A549 treated with RU486 at 1 μM for 4 hours (cell line): ENCODE measurements at places on chromosomes 2 and 18. TPM values are rescaled to one million over a fixed set of nuclear protein-coding genes. Genes with fewer than 3 reads are reported as not detected.

Gene G6PC2
- not detected in 5 replicates for total RNA-seq

Gene SNORC
- total RNA-seq: 5.3 to 15.8 TPM (median 9.8 TPM) in 5 replicates

Gene TEX44
- not detected in 5 replicates for total RNA-seq

Gene ACTG2
- 0.17 to 0.43 TPM (median 0.29 TPM) in 4 of 5 replicates, not detected in the other for total RNA-seq

Gene GREB1
- 1.8 to 3.7 TPM (median 3.0 TPM) in 5 replicates for total RNA-seq

Gene DSG4
- total RNA-seq: not detected in 5 replicates

Gene ACKR3
- total RNA-seq: 19.7 to 29.6 TPM (median 24.3 TPM) in 5 replicates

Gene KCNK3
- total RNA-seq: 1.0 to 2.1 TPM (median 1.7 TPM) in 5 replicates

Gene CLASP1
- 10.2 to 17.6 TPM (median 16.7 TPM) in 5 replicates for total RNA-seq

Gene DCDC2C
- total RNA-seq: 0.24 to 0.54 TPM (median 0.30 TPM) in 5 replicates

Gene CHST9
- total RNA-seq: 0.06 TPM in 1 of 5 replicates, not detected in the others

Gene SLC19A3
- total RNA-seq: 2.3 to 3.2 TPM (median 3.1 TPM) in 5 replicates

Gene CD8B2
- total RNA-seq: not detected in 5 replicates

Gene CPLX4
- total RNA-seq: not detected in 5 replicates

Gene CHRNA1
- not detected in 5 replicates for total RNA-seq
